T follicular helper cell (primary cell): ENCODE measurements at places on chromosomes 1 and 21.

GRCh38 chr1:109167001-109167506 lies 46.7 kb upstream of the SARS1 start:
- DNase-seq = no peak

DNA sequence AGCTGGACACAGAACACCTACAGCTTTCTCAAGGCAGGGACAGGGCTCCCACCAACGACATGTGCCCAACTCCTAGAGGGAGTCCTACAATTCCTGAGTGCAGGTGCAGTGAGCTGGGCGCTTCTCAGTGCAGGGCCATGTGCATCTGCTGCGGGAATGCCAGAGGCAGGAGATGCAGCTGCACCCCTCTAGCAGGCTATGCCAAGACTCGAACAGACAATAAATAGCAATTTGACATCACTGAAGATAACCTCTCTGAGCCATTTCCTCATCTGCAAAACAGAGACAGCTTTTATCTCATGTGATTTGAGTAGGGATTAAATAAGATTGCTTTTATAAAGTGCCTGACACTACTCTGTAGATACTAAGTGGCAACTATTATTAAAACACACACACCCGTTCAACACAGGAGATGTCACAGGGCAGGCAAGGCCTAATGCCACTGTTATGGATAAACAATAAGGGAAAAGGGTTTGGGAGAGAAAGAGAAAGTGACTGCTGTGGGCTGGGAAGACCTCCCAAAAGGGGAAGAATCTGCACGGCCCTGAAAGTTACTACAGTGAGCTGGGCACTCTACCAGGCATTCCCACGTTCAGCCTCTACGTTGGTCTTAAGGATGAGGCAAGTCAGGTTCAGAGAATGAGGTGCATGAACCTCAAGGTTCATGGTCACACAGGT lies 5.7 kb downstream of the SLC9A1 start:
- no peak for DNase-seq

GRCh38 chr1:98034505-98034904 lies 113.7 kb upstream of the DPYD start:
- no peak for DNase-seq

DNA sequence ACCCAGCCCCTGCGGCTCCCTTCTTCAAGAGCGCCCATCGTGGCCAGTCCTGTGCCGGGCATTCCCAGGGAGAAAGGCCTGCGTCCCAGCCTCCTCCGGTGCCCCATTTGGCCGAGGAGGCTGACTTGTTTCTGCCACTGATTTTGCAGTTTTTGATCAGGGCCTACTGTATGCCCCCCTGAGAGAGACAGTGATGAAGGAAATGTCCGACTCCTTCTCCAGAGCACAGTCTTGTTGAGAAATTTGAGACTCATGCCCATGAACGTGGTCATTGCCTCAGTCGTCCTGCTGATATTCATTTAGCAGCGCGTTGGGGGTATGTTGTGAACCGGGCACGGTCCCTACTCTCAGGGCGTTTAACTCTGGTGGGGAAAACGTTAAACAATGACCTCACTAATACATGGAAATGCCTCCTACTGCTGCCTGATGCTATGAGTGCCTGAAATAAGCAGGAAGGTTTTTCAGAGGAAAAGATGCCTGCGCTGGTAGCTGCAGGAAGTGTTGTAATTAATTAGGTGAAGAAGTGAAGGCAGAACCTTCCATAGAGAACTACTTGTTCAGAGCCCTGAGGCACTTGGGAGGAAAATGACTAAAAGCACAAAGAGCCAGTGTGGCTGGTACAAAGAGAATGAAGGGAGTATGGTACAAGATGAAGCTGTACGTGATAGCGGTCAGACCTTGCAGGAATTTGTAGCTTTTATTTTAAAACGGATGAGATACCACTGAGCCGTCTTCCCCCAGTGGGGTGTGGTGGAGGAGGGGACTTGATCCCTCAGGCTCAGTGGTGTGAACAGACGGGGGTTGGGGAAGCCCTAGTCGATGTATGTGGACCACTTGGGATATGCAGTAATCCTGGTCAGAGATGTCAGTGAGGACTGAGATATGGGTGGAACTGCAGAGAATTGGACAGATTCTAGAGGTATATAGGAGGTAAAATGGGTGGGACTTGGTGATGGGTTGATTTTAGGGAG lies 730 bp downstream of the ZCCHC17 start:
- DNase-seq = no peak
